ENCODE measurements at places on chromosomes 1 and 21.

GRCh38 chr1:234149217-234149616, 224.0 kb upstream of the COA6 start:
- peak; percentile 6 for DNase-seq

- no peak for DNase-seq
These were observed 4.6 kb downstream of the PGLYRP4 start for GRCh38 chr1:153343811-153344717.

GRCh38 chr1:182754087-182754486, 35.5 kb upstream of the NPL start:
- no peak for DNase-seq

DNA sequence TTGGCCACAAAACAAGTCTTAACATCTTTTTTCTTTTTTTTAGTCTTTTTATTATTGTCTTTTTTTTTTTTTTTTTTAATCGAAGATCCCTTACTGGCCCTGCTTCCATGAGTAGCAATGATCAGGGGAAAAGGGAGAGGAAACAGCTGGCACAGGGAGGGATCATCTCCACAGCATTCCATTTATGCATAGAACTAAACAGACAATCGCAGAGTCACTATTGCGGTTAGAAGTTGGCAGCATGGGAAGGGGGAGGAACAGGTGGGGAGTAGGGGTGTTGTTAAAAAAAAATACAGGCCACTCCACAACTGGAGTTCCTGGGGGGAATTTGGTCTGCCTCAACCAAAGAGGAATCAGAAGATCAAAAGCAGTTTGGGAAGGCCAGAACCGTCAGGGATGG, 55.4 kb downstream of the C1orf185 start:
- DNase-seq: no peak

DNA sequence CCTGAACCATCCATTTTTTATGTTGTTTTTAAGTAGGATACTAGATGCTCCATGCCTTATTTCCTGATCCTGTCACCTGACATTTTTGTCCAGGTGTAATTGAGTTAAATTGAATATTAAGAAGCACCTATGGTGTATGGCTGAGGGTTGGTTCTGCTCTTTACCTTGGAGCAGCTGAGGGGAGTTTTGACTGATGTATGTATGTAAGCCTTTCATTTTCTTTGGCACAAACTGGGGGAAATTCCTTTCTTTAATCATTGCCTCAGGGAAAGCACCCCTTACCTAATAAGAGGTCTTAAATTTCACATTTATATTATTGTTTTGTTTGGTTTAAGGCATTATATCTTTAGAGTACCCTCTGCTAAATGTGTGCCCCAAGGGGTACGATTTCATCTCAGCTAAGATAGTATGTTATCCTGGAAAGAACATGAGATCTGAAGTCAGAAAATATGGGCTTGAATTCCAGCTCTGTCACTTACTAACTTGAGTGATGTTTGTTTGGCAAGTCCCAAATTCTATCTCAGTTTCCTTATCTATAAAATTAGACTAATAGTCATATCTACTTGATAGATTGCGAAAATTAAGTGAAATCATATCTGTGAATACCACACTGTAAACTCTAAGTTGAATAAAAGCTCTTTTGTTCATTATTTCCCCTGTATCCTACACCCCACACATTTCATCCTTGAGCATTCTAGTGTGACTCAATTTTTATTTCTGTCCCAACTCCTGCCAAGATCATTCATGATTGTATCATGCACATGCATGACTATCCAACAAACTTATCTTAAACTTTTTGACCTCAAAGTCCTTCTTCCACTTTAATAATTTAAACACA, 57.7 kb upstream of the NUF2 start:
- no peak for DNase-seq
